Muscle of leg (tissue), 16 donors: ENCODE measurements at places on chromosomes 7 and 10. TPM values are rescaled to one million over a fixed set of nuclear protein-coding genes. Genes with fewer than 3 reads are reported as not detected.
A peak's percentile ranks its signal among the peaks of the same experiment; 100 is the strongest.

- H3K4me3 ChIP-seq, result no peak overlapping the region
- H3K27ac ChIP-seq, result peak overlapping the region; percentile 11
- H3K4me1 ChIP-seq, result peaks cover 19% of the 10 kb centered on the region
- DNase-seq, result peak; percentile 37
- H3K27me3 ChIP-seq, result no peaks in the 10 kb centered on the region
These were observed 65.4 kb downstream of the CELF2 start for GRCh38 chr10:11083051-11083450.

DNA sequence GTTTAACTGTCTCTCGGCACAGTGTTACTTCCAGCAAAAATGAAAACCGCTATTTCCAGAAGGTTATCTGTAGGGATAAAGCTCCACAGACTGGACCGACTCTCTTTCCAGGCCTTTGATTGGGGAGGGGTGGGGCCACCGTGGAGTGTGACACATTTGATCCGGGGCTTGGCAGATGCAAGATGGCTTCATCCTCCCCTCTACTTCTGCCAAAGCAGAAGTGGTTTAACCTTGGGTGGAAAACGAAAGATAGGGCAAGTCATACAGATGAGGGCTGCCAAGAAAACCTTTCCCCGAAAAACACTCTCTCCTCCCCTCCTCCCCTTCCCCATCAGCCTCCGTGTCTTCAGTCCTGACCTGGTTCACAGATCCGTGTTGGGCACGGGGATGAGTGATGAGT, 139.7 kb upstream of the SH2B2 start:
- H3K36me3 ChIP-seq, result peaks cover 4% of the 10 kb centered on the region
- peak; percentile 36 for DNase-seq
- no peak overlapping the region for H3K4me3 ChIP-seq
- H3K27ac ChIP-seq, result no peak overlapping the region
- peaks cover 15% of the 10 kb centered on the region for H3K4me1 ChIP-seq
- no peaks in the 10 kb centered on the region for H3K27me3 ChIP-seq

Gene ZYX
- 41.4 TPM for total RNA-seq

GRCh38 chr10:1043532-1043995, 5.4 kb downstream of the IDI1 start:
- peak; percentile 62 for DNase-seq
- peaks cover 9% of the 10 kb centered on the region for H3K36me3 ChIP-seq
- no peaks in the 10 kb centered on the region for H3K27me3 ChIP-seq
- H3K4me3 ChIP-seq, result no peak overlapping the region
- H3K4me1 ChIP-seq, result peaks cover 7% of the 10 kb centered on the region
- peak overlapping the region; percentile 79 for H3K27ac ChIP-seq
